ENCODE measurements at places on chromosomes 13 and 19. TPM values are rescaled to one million over a fixed set of nuclear protein-coding genes. Genes with fewer than 3 reads are reported as not detected.

Gene KLK15
- polyA plus RNA-seq: 0.07 TPM

Gene PRTN3
- not detected for polyA plus RNA-seq

Gene PNMA8A
- polyA plus RNA-seq: 0.26 TPM

Gene SHANK1
- polyA plus RNA-seq: not detected

Gene NCR1
- polyA plus RNA-seq: 2.4 TPM

Gene ZIC5
- polyA plus RNA-seq: not detected

Gene S1PR5
- polyA plus RNA-seq: 0.55 TPM

Gene PRODH2
- not detected for polyA plus RNA-seq

Gene ZNF665
- 12.8 TPM for polyA plus RNA-seq

Gene ANKRD24
- polyA plus RNA-seq: 1.5 TPM

DNA sequence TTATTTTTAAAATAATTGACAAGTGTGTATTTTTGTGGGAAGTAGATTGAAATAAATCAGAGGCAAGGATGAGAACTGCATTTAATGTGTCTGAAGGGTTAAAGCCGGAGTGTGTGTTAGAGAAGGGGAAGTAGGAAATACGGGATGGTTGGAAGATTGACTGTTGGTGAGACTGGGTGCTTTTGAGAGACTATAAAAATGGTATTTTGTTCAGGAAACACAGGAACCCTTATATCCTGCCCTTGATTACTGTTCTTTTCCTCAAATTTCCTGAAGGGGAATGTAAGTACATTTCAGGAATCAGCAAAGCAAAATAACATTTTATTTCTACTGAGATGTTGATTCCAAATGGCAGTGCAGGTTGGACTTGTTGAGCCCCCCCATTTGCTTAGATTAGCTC, 15.1 kb downstream of the IFT88 start:
- H3K36me3 ChIP-seq: peaks cover 3% of the 10 kb centered on the region
- no peaks in the 10 kb centered on the region for H3K27me3 ChIP-seq
- no peaks in the 10 kb centered on the region for H3K4me1 ChIP-seq
- no peak overlapping the region for H3K27ac ChIP-seq

GRCh38 chr19:3494051-3494450, 6.4 kb downstream of the DOHH start:
- no peaks in the 10 kb centered on the region for H3K27me3 ChIP-seq
- no peaks in the 10 kb centered on the region for H3K4me1 ChIP-seq
- no peak overlapping the region for H3K27ac ChIP-seq
- peaks cover 34% of the 10 kb centered on the region for H3K36me3 ChIP-seq

DNA sequence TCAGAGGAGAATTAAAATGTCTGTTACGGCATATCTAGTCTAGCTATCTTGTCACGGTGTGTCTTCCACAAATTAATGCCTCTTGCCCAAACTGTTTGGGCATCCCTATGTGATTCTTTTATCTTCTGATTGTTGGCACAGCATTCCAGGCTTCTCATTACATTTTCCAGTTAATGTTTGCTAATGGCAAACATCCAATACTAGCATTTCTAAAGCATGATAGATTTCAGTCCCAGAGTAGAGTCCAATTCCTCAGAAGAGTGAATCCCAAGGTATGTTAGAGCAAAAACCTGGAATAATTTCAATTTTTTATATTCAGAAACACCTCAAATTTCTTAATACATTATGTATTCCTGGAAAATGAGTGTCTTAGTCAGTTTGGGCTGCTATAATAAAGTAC, 684.5 kb upstream of the SLITRK1 start:
- no peaks in the 10 kb centered on the region for H3K4me1 ChIP-seq
- H3K36me3 ChIP-seq: no peaks in the 10 kb centered on the region
- H3K4me3 ChIP-seq: no peak overlapping the region
- H3K27ac ChIP-seq: no peak overlapping the region
- DNase-seq: no peak

GRCh38 chr13:51797664-51798488, 6.1 kb downstream of the DHRS12 start:
- H3K36me3 ChIP-seq: no peaks in the 10 kb centered on the region
- H3K27ac ChIP-seq: no peak overlapping the region
- peak; percentile 76 for DNase-seq
- H3K4me3 ChIP-seq: no peak overlapping the region

GRCh38 chr19:12949363-12950283, 4.0 kb downstream of the RAD23A start:
- H3K27ac ChIP-seq: no peak overlapping the region
- H3K4me3 ChIP-seq: no peak overlapping the region
- no peaks in the 10 kb centered on the region for H3K27me3 ChIP-seq
- peaks cover 75% of the 10 kb centered on the region for H3K36me3 ChIP-seq
- no peak for DNase-seq

- H3K27ac ChIP-seq: no peak overlapping the region
- no peak for DNase-seq
- H3K4me3 ChIP-seq: no peak overlapping the region
- H3K4me1 ChIP-seq: peaks cover 71% of the 10 kb centered on the region
- H3K27me3 ChIP-seq: no peaks in the 10 kb centered on the region
Observed at GRCh38 chr13:40429706-40430545, 236.5 kb downstream of the FOXO1 start.

GRCh38 chr19:50968716-50969412, 527 bp downstream of the KLK6 start:
- H3K4me3 ChIP-seq: no peak overlapping the region
- H3K27me3 ChIP-seq: no peaks in the 10 kb centered on the region
- H3K27ac ChIP-seq: no peak overlapping the region
- no peak for DNase-seq
- no peaks in the 10 kb centered on the region for H3K4me1 ChIP-seq

DNA sequence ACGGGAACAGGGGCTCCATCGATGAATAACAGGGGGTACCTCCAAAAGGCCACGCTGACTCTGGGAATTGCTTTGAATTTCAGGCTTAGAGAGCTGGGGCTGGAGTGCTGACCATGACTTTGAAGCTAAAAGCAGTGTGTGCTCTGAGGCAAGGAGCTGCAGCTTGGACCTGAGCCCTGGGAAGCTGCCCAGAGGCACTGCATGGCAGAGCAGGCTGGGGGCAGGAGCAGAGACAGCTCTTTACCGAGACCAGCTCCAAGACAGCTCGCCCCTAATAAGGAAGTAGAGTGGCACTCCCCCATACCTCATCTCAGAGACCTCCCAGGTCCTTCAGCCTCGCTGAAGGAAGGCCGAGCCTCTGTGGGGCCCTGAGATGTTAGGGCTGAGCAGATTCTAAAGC, 200.2 kb downstream of the COL4A1 start:
- H3K4me3 ChIP-seq: no peak overlapping the region
- no peaks in the 10 kb centered on the region for H3K4me1 ChIP-seq
- H3K27me3 ChIP-seq: no peaks in the 10 kb centered on the region
- DNase-seq: no peak

DNA sequence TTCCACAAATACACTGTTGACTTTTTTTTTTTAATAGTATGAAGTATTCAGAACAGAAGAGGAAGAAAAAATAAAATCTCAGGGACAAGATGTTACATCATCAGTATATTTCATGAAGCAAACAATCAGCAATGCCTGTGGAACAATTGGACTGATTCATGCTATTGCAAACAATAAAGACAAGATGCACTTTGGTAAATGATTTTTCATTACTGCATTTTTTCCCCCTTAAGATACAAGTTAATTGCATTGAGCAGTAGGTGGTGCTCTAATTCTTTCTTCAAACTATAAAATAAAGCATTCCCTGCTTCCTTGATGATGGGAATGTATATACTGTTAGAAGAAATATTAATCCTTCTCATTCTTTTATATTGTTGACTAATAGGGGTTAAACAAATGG, 17.1 kb downstream of the UCHL3 start:
- no peak overlapping the region for H3K27ac ChIP-seq
- H3K4me3 ChIP-seq: no peak overlapping the region
- H3K4me1 ChIP-seq: no peaks in the 10 kb centered on the region

DNA sequence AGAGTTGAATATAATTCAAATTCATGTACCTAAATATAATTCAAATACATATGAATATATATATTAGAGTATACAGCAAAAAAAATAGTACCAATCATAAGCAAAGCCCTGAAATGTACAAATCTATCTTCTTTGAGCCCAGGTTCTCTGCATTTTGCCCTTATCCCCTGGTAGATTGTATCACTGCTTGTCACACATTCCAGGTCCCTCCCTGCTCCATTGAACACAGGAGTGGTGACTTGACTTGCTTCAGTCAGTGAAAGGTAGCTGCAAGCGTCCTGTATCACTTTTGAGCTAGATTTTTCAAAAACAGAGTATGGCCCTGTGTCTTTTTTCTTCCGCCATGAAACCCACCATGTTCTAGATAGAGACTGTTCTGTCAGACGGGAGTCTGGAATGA, 369.4 kb downstream of the LIG4 start:
- no peaks in the 10 kb centered on the region for H3K27me3 ChIP-seq
- H3K36me3 ChIP-seq: no peaks in the 10 kb centered on the region
- DNase-seq: no peak
- H3K4me3 ChIP-seq: no peak overlapping the region

DNA sequence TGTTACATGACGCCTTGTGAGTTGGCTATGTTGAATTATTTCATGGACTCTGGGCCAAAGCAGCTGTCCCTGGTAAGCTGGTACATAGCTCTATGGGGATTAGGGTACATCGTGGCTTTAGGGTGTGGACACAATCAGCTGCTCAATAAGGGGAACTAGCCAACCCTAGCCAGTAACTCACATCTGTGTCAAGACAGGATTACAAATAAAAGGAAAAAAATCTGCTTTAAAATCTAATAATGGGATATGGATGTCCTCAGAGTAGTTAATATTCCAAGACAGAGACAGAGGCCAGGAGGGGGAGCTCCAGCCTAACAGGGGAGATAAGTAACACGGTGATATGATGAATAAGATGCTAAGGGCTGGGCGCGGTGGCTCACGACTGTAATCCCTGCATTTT, 21.1 kb upstream of the ZNF766 start:
- no peaks in the 10 kb centered on the region for H3K27me3 ChIP-seq
- peak; percentile 61 for DNase-seq
- H3K4me3 ChIP-seq: no peak overlapping the region
- H3K4me1 ChIP-seq: no peaks in the 10 kb centered on the region
- H3K36me3 ChIP-seq: no peaks in the 10 kb centered on the region
- no peak overlapping the region for H3K27ac ChIP-seq

GRCh38 chr19:34431681-34432402, 3.7 kb downstream of the UBA2 start:
- peaks cover 24% of the 10 kb centered on the region for H3K4me1 ChIP-seq
- H3K36me3 ChIP-seq: peaks cover 36% of the 10 kb centered on the region
- no peak for DNase-seq
- no peak overlapping the region for H3K27ac ChIP-seq
- no peak overlapping the region for H3K4me3 ChIP-seq
- H3K27me3 ChIP-seq: no peaks in the 10 kb centered on the region

DNA sequence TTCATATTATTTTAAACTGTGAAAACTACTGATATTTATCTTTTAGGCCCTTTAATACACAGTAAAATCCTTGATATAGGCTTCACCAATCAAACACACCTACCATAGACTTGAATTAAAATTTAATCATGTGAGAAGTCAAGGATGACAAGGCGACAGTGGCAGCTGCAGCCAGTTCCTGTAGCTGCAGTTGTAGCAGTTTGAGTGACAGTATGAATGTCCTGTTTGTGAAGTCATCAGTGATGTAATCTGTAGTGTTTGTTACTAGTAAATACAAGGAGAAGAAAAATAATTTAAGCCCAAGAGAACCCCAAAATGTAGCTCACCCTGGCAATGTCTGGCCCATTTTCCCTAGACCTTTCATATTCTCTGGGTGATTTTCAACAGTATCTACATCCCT, 897.0 kb downstream of the SLITRK6 start:
- no peaks in the 10 kb centered on the region for H3K36me3 ChIP-seq
- no peaks in the 10 kb centered on the region for H3K4me1 ChIP-seq
- no peak overlapping the region for H3K27ac ChIP-seq
- no peak for DNase-seq

GRCh38 chr13:20132052-20132634, 28.7 kb downstream of the GJA3 start:
- H3K4me3 ChIP-seq: no peak overlapping the region
- H3K27me3 ChIP-seq: peaks cover 41% of the 10 kb centered on the region
- DNase-seq: no peak
- H3K36me3 ChIP-seq: no peaks in the 10 kb centered on the region
- no peak overlapping the region for H3K27ac ChIP-seq
- H3K4me1 ChIP-seq: peaks cover 33% of the 10 kb centered on the region

Measured in B cell (primary cell).